ENCODE measurements at places on chromosomes 7 and 10.
A peak's percentile ranks its signal among the peaks of the same experiment; 100 is the strongest.

- no peak for DNase-seq
Measured at GRCh38 chr10:83965473-83965872, 173.8 kb upstream of the GHITM start.

GRCh38 chr7:29345590-29345989 is 151.0 kb downstream of the CHN2 start:
- DNase-seq: no peak

DNA sequence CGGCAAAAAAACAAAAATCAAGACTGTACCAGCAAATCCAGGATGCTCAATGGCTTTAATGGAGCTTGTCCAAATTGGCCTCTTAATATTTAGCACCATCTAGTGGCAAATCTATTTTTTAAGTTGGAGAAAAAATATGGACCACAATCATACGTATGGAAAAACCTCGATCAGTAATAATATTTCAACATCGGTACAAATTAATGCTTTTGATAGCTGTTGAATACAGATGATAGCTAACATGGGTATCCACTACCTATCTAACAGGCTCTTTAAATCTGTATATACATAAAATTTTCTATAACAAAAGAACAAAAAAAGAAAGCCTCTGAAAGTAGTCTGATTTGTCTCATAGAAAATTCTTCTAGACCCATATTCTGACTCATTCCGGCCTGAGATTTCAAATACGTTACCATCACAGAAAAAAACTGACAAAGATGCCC is 29.2 kb downstream of the COA1 start:
- no peak for DNase-seq

- DNase-seq: no peak
Measured at GRCh38 chr10:78727728-78728127, 341.0 kb upstream of the ZMIZ1 start.

GRCh38 chr7:131604841-131605279 is 48.4 kb upstream of the PODXL start:
- DNase-seq: no peak

- no peak for DNase-seq
Measured at GRCh38 chr10:30219971-30220751, 128.9 kb downstream of the MTPAP start.

GRCh38 chr10:33463011-33463410 is 128.5 kb upstream of the NRP1 start:
- DNase-seq: no peak

GRCh38 chr10:70807556-70807955 is 8.2 kb upstream of the SGPL1 start:
- DNase-seq: no peak

- DNase-seq: no peak
Measured at GRCh38 chr7:116673457-116673865, 1.5 kb downstream of the MET start.

- DNase-seq: no peak
Measured at GRCh38 chr10:18179891-18180290, 39.7 kb downstream of the CACNB2 start.

- DNase-seq: no peak
Measured at GRCh38 chr7:11315666-11316258, 342.1 kb downstream of the PHF14 start.

DNA sequence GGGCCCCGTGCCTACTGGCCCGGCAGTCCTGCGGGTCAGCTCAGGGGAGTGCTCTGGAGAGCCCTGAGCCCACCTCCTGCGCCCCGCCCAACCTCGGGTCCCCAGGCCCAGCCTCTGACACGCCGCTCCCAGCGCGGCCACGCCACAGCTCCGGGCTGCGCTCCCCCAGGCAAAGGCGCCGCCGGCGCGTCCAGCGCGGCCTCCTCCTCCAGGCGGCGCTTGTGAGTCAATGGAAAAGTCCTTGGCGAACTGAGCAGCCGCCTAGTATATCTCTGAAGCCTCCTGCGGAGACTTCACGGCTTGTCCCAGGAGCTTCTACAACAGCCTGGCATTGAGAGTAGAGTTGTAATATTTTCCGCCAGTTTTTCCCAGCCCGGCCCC is 29.5 kb upstream of the BMS1 start:
- peak; percentile 77 for DNase-seq

DNA sequence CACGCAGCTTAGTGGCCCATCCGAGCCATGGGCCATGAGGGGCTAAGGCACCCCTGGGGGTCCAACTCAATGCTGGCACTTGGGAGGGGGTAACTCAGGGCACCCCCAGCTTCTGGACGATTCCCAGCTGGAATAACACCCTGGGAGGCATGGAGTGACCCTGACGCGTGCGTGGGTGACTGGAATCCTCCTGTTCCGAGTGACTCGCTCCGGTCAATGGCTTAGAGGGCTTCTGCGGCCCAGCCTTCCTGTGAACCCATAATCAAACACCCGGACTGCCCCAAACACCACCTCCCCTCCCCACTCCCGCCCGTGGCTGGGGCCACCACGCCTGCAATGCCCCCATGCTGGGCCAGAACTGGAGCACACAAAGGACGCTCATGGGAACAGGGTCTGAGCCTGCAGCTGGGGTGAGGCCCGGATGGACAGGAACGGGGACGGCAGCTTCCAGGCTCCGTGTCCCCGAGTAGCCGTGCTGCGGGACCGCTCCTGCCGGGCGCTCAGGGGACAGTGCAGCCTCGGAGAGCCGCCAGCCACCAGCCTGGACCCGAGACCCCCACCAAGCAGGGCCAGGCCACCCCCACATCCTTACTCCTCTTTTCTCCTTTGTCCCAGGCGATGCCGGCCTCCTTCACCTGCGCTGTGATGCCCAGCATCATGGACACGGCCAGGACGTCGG is 8.5 kb downstream of the INTS1 start:
- no peak for DNase-seq

GRCh38 chr7:55018361-55019190 is at the start of gene EGFR:
Gene EGFR, plus strand, starts transcription at chr7:55019017. Its CDS starts 261 bp downstream, at chr7:55019278.
- no peak for DNase-seq

DNA sequence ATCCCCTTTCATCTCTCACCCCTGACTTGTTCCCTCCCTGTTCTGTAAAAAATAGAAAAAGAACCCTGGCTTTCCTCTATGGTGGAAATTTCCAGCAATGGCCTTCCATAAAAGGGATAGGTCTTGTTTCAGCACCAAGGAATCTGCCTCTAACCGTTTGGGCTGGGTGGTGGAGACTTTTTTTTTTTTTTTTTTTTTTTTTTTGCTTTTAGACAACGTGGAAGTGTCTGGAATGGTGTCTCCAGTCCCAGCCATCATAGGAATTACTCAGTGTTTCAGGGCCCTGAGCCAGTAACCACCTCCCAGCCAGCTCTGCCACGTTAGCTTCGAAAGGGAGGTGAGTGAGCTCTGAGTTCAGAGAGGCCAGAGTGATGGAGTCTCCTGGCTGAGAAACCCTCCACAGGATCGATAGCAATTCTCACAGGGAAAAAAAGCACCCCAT is 97.3 kb upstream of the COL1A2 start:
- DNase-seq: no peak

DNA sequence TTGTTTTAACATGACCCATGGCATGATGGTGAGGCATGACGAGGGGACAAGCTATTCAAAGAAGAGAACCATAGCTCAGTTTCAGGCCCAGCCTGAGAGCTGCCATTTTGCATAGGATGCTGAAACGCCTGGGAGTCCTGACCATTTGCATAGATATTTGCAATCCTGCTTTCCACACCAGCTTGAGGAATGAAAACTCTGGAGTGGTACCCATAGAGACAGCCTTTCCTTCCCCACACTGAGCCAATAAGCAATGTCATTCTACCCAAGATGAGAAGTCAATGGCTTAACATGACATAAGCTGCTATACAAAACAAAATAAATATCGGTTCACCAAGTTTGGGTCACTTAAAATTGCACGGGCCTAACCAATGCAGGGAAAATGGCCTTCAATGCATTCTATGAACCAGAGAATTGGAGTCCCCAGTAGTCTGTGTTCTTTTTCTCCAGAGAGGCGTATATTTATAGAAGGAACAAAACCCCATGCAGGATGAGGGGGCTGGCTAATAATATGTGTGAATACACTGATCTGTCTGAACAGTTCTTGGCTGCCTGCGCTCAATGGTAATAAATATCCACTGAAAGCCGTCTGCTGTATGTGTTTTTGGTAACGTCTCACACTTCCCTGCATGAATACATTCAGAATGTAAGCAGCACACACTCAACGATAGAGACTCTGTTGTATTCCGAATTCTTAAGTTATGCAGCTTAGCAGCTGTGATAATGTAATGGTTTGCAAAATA is 329.3 kb downstream of the FRMD4A start:
- no peak for DNase-seq

GRCh38 chr10:51423121-51423452 is 276.3 kb downstream of the CSTF2T start:
- DNase-seq: no peak

GRCh38 chr10:3668966-3669330 is 116.1 kb downstream of the KLF6 start:
- no peak for DNase-seq

DNA sequence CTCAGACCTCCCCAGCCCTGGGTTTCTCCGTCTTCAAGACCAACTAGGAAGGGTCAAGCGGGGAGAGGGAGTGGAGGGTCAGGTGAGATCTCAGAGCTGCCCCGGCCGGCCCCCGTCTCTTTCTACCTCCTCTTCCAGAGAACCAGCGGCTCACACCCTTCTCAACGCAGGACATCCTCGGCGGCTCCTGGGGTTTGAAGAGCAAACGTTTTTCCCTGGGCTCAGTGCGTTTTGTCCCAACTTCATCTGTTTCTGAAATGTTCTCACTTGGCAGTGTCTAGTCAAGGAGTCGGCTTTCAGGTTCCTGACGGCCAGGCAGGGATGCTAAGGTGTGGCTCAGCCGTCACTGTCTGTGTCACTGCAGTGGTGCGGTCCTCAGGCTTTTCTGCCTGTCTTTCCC is 416.4 kb upstream of the FOXK1 start:
- no peak for DNase-seq

GRCh38 chr7:81484261-81484660 is 285.6 kb downstream of the HGF start:
- no peak for DNase-seq

DNA sequence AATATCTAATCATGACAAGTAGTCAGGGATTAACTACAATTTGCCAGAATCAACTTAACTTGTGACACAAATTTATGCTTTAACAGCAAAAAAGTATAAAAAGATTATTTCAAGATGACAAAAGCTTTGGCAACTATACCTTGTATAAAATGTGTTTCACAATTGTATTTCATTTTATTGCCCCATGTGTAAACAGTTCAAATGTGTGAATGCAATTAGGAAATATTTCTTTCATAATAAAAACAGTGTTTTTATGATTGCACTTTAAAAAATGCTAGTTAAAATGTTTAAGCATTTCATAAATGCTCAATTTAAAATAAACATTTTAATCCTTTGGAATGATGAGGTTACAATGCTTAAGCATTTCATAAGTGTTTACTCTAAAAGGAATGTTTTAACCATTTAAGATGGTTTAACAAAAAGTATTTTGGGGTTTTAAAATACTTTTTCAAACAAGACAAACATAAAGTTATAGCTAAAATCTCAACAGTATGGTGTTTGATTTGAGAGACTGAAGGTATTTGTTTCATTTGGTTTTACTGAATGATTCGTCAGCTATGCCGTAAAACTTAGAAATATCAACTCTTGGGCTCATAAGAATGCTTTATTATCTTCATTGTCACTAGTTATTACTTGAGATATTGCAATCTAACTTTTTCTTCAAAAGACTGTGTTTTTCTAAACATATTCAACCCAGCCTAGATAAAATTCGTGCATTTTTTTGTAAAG is 50.1 kb downstream of the SFTPD start:
- no peak for DNase-seq

GRCh38 chr7:112184455-112184854 is 21.7 kb downstream of the DOCK4 start:
- DNase-seq: no peak

- no peak for DNase-seq
Measured at GRCh38 chr7:49630513-49630912, 142.9 kb upstream of the VWC2 start.

DNA sequence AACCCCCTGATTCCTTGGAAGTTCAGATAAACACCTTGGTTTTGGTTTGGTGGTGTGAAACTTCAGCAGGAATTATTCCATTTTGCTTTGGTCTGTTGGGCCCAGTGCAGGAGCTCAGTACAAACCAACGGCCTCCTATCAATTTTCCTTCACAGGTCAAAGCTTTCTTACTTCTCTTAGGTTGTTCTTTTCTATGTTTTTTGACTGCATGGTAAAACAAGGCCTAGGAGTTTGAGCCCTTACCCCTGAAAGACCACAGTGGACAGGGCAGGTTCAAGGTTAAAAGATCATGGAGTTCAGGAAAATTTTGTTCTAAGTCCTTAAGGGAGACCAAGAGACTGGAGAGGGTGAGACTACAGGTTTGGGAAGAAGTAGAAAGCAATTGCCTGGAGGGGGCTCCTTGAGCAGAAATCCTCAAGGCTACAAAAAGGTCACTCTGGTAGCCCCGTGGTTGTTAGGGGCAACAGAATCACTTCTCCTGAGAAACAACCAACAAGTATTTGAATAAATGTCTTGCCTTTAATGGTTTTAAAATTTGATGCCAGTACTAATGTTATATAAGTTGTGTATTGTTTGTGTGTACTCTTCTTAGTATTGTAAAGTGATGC is 40.9 kb upstream of the FHIP2A start:
- DNase-seq: no peak

- no peak for DNase-seq
Measured at GRCh38 chr10:47182934-47183703, 116.9 kb upstream of the GDF10 start.

DNA sequence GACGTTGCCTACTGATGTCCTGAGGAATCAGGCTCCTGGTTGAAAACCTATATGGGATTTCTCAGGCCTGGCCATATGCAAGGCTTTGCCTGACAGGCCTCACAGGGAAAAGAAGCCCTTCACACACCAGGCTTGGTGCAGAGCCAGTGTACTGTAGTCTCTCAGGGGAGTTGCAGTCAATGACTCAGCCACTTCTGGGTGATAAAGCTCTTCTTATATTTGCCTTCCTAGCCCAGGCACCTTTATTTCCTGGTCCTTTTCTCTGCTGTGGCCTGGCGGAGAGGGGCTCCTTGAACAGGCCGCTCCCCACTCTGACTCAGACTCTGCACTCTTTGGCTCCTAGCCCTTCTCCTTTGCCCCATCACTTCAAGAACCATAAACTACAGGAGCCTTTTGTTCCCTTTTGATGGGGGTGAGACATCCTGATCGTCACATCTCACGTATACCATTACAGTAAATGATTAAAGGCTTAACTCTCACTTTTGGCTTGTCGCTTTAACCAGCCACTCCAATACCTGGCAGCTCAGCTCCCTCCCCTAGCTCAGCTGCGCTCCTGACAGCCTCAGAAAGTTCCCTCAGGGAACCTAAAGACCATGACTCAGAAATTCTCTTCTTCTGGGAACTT is 33.5 kb downstream of the DPY19L1 start:
- DNase-seq: no peak

GRCh38 chr10:16545116-16545736 is 23.5 kb upstream of the C1QL3 start:
- no peak for DNase-seq
